HTR-8/SVneo (cell line): ENCODE measurements at places on chromosomes 3 and 15.
A peak's percentile ranks its signal among the peaks of the same experiment; 100 is the strongest.

DNA sequence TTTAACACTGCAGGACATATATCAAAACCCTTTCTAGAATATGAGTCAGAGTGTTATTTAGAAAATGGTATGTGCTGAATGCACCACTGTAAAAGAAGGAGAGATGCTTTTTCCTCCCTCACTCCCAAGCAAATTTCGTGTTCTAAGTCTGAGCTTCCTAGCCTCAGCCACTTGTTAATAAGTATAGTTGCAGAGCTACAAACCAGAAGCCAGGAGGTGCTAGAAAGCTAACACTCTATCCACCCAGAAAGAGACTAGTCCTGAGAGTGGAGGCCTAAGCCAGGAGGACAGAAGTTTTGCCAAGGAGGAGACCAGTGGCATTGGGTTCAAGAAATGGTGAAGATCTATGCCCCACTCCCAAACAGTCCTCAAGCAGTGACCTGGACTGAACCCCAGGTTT, 40.5 kb upstream of the GYG1 start:
- no peak for DNase-seq

DNA sequence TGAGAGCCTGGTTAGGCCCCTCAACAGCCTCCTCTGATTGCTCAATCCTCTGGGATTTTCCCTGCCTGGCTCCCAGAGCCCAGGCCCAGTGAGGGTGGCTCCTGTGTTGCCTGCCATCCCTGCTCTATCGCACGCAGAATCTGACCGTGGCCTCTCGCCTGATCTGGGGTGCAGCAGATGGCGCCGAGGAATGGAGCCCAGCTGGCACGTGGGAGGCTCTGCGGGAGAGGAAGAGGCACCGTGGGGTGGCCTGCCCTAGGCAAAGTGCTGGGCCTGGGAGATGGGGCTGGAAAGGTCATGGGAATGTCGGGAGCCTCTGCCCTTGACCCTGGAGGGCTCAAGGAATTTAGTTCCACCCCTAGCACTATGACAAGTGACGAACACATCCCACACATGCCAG, 10.3 kb downstream of the SV2B start:
- DNase-seq = no peak

GRCh38 chr15:55912982-55913381, 80.4 kb downstream of the NEDD4 start:
- no peak for DNase-seq

DNA sequence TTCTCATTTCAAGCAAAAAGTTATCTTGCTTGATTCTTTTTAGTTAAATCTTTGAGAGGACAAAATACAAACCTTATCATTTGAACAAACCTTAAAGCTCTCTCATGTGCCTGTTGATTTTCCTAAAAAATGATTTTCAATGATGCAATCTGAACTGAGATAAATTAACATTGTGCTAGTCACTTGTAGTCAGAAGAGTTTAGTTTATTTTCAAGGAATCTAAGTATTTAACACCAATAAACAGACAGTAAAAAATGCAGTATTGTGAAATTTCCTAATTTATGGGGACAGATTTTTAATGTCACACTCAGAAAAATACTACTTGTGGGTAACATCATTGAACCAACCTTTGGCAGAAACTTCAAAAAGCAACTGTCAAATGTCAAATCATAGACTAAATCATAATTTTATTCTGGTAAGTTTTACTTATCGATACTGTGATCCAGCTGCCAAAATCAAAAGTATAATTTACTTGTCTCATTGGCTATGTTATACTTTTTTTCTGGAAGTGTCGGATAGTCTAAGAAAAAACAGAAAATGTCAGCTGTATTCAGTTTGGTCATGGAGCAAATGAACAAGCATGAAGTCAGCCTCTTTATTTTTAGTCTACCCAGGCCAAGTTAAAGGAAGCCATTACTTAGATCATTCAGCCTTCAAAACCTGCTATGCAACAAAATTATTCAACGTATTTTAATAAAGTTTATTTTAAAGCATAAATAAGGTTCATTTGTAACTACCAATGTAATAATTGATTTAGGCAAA, 52.4 kb upstream of the FNDC3B start:
- DNase-seq = no peak

GRCh38 chr3:81477740-81478139, 283.7 kb downstream of the GBE1 start:
- DNase-seq = no peak

- peak; percentile 27 for DNase-seq
Observed at GRCh38 chr3:168847291-168847883, 751.7 kb upstream of the GOLIM4 start.

- no peak for DNase-seq
Observed at GRCh38 chr15:59966262-59966661, 37.8 kb upstream of the FOXB1 start.

DNA sequence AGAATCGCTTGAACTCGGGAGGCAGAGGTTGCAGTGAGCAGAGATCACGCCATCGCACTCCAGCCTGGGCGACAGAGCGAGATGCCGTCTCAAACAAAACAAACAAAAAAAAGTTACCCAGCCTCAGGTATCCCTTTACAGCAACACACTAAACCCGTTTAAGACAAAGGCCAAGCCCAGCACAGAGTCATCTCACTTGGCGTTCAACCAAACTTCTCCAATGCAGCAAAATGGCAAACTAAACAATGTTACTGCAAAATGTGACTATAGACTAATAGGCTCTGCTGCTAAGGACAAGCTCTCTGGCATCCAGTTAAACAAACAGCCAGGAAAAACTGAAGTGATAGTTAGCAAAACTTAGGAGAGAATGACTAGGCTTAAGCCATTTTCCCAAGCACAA, 6.4 kb upstream of the FAM219B start:
- no peak for DNase-seq

- DNase-seq = peak; percentile 6
Observed at GRCh38 chr15:79635897-79636561, 203.9 kb downstream of the MINAR1 start.

DNA sequence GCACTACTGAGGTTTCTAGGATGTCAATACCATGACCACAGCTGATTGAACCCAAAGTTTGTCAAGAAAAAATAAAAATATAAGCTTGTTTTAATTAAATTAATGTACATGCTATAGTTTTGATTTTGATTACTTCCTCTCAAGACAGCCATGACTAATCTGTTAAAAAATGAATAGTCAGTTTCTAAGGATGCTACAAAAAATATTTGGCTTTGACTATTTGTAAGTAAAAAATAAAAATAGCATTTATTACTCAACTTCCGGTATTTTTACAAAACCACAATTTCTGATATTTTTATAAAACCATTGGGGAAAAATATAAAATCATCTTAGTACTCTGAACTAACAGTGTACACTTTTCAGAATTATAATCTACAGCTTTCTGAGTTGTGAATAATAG, 12.1 kb upstream of the TEX9 start:
- no peak for DNase-seq

DNA sequence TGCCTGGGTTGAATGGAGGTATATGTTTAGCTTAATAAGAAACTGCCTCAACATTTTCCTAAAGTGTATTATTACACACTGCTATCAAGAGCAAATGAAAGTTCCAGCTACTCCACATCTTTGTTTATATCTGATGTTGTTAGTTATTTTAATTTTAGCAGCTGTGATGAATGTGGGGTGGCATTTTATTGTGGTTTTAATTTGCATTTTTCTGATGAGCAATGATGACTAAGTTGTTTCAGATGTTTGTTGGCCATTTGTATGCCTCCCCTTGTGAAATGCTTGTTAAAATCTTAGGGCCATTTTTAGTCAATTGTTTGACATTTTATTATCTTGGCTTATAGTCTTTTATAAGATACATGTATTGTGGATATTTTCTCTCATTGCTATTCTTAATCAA, 260.4 kb upstream of the SLCO3A1 start:
- DNase-seq = no peak

DNA sequence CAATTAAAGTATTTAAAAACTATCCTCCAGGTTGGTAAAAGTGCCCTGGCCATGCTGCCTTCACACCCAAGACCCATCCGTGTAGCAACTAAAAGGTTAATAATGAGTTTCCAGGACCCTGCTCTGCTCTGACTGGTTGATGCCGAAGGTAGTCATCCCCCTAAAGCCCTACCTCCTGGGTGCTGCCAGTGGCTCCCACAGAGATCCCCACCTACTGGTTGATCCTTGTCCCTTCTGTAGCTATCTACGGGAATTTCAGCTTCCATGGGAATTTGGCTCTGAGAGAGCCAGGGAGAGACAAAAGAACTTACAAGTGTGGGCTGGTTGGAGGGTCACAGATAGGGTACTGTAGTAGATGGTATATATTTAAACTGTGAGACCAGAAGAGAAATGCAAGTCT, 110.6 kb upstream of the NANOGP8 start:
- no peak for DNase-seq

DNA sequence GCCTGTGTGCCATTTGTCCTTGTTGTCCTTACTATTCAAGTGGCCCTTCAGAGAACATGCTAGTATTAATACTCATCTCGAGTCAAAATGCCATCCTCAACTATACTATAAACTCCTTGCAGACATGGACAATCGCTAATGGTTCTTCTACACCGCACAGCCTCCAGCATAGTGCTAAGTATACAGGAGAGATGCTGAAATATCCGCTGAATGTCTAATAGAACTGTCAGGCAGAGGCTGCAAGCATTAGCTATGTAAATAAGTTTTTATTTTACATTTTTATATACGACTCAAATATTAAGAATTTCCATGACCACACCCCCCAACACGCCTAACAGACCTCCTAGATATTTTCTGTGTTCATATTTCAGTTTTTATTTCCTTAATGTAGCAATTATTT, 39.4 kb downstream of the AAGAB start:
- DNase-seq = no peak

DNA sequence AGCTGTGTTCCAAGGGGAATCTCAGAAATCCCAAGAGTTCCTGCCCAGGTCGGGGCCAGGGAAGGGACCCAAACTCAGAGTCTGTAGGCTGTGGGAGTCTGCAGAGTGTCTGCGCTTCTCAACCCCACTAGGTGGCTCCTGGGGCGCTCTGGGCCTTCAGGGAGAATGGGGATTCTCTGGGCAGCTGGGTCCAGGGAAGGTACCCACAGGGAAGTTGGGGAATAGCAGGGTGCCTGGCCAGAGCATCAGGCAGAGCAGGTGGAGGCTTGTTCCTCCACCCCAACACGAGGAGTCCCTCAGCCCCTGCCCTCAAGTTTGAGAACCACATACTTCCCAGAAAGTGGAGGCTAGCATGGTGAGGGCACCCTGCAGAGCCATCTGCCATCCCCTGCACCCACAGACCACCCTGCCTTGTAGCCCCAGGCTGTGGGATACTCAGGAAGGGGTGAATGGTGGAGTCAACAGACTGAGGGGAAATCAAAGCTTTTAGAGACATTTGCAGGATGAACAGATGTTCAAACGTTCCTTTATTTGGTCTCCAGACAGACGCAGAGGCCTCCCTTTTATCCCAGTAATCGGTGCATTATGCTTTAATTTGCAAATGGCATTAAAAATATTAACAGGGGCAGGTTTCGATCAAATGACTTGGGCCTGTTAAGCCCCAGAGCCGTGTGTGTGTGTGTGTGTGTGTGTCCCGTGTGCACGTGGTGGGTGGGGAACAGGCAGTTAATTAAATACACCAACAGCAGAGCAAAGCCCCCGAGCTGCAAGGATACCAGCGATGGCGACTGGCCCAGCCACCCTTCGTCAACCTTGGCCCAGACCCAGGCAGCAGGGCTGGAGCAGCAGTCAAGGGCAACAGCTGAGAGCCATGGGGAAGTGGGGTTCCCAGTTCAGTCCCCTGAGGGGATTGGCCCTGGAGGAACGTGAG, 57.7 kb downstream of the DNAJB8 start:
- DNase-seq = no peak

- DNase-seq = peak; percentile 47
Observed at GRCh38 chr3:171646357-171647133, 163.7 kb downstream of the PLD1 start.

GRCh38 chr3:184129012-184129411, 6.1 kb upstream of the EIF2B5 start:
- peak; percentile 37 for DNase-seq

- DNase-seq = no peak
Observed at GRCh38 chr15:29935296-29936004, 113.2 kb upstream of the TJP1 start.

- DNase-seq = peak; percentile 9
Observed at GRCh38 chr3:157865352-157866000, 240.7 kb downstream of the SHOX2 start.

DNA sequence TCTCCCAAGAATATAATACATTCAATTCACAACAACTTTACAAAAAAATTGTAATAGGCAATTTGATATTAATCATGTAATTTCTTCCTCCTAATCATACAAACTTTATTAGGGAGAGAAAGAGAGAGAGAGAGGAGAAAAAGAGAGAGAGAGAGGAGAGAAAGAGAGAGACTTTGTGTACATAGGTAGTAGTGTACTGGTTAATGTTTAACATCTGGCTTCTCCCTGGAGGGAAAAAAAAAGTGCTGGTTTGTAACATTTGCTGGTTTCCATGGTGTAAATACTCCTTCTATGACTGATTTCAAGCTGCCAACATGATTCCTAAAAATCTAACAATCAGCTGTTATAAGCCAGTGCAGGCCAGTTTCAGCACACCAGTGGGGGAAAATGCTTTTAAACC, 98.0 kb upstream of the ARHGEF26 start:
- DNase-seq = no peak

GRCh38 chr15:64751464-64751863, 23.9 kb downstream of the RBPMS2 start:
- no peak for DNase-seq

DNA sequence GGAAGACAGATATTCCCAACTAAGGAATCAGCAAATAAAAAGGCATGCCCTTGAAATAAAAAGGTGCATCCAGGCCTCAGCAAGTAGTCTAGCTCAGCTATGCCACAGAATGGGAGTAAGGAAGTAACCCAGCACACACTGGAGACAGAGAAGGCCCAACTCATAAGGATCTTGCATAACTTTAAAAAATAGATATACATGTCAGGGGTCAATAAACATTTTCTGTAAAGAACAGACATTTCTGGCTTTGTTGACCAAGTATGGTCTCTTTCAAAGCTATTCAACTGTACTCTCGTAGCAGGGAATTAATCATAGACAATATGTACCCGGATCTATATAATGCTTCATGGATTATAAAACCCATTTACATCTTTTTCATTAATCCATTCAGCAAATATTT, 449.3 kb downstream of the TAFA4 start:
- DNase-seq = no peak

- DNase-seq = no peak
Observed at GRCh38 chr15:53522991-53523390, 236.5 kb downstream of the WDR72 start.

- no peak for DNase-seq
Observed at GRCh38 chr15:60511351-60512031, 32.5 kb upstream of the ICE2 start.

DNA sequence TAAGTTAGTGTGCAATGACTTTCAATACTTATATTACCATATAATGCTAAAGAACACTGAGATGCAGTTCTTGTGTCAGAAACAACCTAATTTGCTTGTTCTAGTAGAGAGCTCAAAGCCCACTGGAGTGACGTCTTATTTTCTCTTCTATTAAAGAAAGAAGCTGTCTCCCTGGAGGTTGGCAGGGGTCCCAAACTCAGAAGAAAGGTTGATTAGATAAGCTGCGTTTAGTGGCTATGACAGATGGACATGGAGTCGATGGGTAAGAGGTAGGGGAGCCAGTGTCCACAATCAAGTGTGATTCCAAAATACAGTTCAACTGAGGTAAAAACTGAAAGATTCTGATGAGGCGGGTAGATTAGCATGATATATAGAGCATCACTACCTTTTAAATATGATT, 363.6 kb downstream of the NLGN1 start:
- no peak for DNase-seq
